ENCODE measurements at places on chromosomes 13 and 19. TPM values are rescaled to one million over a fixed set of nuclear protein-coding genes. Genes with fewer than 3 reads are reported as not detected.

The HPN gene
- total RNA-seq: 14.8 TPM

The ZNF665 gene
- total RNA-seq: 4.7 TPM

DNA sequence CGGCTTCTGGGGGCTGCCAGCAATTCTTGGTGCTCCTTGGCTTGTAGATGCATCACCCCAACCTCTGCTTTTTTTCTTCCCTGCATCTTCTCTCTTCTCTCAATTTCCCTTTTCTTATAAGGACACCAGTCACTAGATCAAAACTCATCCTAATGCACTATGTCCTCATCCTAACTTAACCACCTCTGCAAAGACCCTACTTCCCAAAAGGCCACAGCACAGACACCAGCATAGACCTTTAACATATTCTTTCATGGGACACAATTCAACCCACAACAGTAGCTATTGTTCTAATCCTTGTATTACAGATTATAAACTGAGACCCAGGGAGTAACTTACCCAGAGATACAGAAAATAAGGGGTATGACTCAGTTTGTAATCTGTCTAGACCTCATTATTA is 47.0 kb downstream of the RUBCNL start:
- DNase-seq: no peak

GRCh38 chr13:70889163-70889562 is 780.9 kb upstream of the KLHL1 start:
- DNase-seq: no peak

- no peak for DNase-seq
These were observed 108.3 kb downstream of the SLITRK1 start for GRCh38 chr13:83773961-83774360.

- no peak for DNase-seq
These were observed 791 bp downstream of the PRKD2 start for GRCh38 chr19:46715975-46716671.

Data from prostate gland (tissue), 2 donors.